RWPE2 (cell line): ENCODE measurements at places on chromosomes 16 and 17.
A peak's percentile ranks its signal among the peaks of the same experiment; 100 is the strongest.

DNA sequence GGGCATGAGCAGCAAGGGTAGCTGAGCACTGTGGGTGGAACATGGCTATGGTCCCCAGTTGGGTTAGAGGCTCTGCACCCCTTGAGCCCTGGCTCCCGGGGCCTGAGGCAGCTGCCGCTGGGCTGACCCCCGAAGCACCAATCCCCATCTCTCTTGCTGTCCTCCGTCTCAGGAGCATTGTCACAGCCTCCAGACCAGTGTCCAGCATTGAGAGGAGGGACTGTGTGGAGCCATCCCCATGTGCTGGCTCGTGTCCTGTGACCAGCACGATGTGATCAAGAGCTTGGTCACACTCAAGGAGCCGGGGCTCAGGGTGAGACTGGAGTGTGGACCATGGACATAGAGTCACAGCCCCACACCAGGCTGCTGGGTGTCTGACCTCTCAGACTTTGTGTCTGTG, 2.9 kb downstream of the SMTNL2 start:
- H3K27ac ChIP-seq = no peak overlapping the region
- H3K27me3 ChIP-seq = peaks cover 51% of the 10 kb centered on the region
- no peaks in the 10 kb centered on the region for H3K36me3 ChIP-seq
- DNase-seq = no peak

DNA sequence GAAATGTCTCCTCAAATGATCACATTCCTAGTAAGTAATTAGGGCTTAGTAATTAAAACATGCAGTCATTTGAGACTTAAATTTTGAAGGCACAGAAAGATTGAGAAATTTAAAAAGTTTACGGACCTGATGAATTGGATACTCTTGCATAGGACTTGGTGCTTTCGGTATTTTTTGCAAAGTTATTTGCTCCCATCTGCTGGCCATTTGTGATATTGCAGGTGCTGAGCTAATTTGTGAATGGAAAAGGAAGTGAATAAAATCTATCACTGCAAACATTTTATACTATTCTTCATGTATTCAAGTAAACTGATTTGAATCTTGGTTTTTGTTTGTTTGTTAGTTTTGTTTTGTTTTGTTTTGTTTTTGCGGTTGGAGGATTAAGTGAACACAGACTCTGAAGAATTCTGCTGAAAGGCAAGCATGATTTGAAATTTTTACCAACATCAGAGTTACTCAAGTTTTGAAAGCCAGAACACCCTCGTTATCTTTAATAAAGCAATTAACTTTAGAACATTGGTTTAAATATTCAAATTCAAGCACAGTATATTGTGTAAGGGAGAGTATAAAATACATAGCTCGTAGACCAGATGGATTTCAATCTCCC, 689.5 kb upstream of the RBFOX1 start:
- no peak for DNase-seq
- H3K4me3 ChIP-seq = no peak overlapping the region
- H3K27me3 ChIP-seq = no peaks in the 10 kb centered on the region
- H3K27ac ChIP-seq = no peak overlapping the region
- no peaks in the 10 kb centered on the region for H3K4me1 ChIP-seq

DNA sequence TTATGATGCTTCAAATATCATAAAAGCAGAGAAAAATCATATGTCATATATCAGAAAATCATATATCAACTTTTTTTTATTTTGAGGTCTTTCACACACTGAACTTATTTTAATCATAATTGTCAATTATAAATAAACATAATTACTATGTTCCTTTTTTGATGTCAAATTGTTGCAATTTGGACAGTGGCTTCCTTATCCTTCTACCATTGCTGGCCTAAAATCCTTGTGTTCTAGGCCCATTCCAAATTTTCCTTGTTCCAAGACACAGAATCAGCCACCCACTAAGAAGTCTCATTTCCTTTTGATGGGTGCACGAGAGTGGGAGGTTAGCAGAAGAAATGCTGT, 28.9 kb downstream of the G6PC1 start:
- no peaks in the 10 kb centered on the region for H3K4me1 ChIP-seq

DNA sequence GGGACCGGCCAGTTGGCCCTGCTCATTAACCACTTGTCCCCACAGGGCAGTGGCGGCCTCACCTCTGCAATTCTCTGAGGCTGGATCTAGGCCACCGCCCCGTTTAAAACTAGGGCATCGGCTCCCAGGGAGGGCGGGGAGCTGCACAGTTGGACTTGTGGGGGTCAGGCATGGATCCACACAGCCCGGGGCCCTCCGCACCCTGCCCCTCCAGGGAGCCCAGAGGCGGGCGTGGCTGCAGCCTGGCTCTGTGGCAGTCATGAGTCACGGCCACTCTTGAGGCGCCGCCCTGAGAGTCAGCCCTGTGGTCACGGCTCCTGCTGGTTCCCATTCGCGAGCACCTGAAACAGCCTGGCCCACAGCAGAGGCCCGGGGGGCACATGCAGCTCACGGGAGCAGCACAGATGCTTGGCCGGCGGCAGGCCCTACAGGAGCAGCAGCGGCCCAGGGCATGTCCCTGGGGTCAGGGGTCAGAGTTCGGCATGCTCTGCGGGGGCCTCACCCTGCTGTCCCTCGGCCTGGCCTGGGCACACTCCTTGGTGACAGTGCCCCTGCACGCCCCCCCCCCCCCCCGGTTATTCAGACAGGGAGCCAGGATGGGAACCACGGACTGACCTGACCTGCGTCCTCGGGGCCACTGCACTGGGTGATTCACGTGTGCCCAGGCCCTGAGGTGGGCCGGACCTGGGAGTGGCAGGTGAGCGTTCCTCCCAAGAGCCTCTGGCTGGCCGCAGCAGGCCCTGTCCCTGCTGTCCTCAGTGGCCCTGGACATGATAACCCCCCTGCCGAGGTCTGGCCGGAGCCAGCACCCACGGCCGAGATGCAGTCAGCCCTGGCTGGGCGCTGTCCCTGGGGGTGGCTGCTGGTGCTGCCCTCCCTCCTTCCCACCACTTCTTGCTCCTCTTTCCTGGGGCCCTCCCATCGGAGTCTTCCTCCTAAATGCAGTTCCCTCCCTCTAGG, 8.2 kb downstream of the CAPN15 start:
- H3K27ac ChIP-seq = peak overlapping the region; percentile 2
- H3K27me3 ChIP-seq = no peaks in the 10 kb centered on the region
- H3K36me3 ChIP-seq = peaks cover 24% of the 10 kb centered on the region
- no peak for DNase-seq
- peaks cover 8% of the 10 kb centered on the region for H3K4me1 ChIP-seq

- DNase-seq = no peak
- H3K4me1 ChIP-seq = no peaks in the 10 kb centered on the region
- H3K4me3 ChIP-seq = no peak overlapping the region
- no peaks in the 10 kb centered on the region for H3K36me3 ChIP-seq
- no peak overlapping the region for H3K27ac ChIP-seq
- no peaks in the 10 kb centered on the region for H3K27me3 ChIP-seq
Measured at GRCh38 chr16:17252064-17252463, 218.7 kb downstream of the XYLT1 start.

GRCh38 chr16:54424043-54424451, 137.5 kb upstream of the IRX3 start:
- no peaks in the 10 kb centered on the region for H3K27me3 ChIP-seq
- H3K4me3 ChIP-seq = no peak overlapping the region
- no peak for DNase-seq
- no peaks in the 10 kb centered on the region for H3K36me3 ChIP-seq

GRCh38 chr17:40658396-40658795, 6.6 kb downstream of the KRT222 start:
- DNase-seq = no peak
- no peak overlapping the region for H3K27ac ChIP-seq
- H3K4me1 ChIP-seq = no peaks in the 10 kb centered on the region
- no peaks in the 10 kb centered on the region for H3K36me3 ChIP-seq
- H3K4me3 ChIP-seq = no peak overlapping the region
- peaks cover 3% of the 10 kb centered on the region for H3K27me3 ChIP-seq

- no peaks in the 10 kb centered on the region for H3K27me3 ChIP-seq
- H3K4me1 ChIP-seq = peaks cover 8% of the 10 kb centered on the region
- H3K27ac ChIP-seq = no peak overlapping the region
- no peak overlapping the region for H3K4me3 ChIP-seq
Measured at GRCh38 chr16:66677179-66677578, 19.4 kb downstream of the CMTM4 start.

GRCh38 chr17:72566671-72567484, 446.1 kb downstream of the SOX9 start:
- H3K4me1 ChIP-seq = peaks cover 4% of the 10 kb centered on the region
- no peak overlapping the region for H3K4me3 ChIP-seq
- no peak for DNase-seq
- no peak overlapping the region for H3K27ac ChIP-seq
- H3K27me3 ChIP-seq = no peaks in the 10 kb centered on the region
- H3K36me3 ChIP-seq = no peaks in the 10 kb centered on the region

DNA sequence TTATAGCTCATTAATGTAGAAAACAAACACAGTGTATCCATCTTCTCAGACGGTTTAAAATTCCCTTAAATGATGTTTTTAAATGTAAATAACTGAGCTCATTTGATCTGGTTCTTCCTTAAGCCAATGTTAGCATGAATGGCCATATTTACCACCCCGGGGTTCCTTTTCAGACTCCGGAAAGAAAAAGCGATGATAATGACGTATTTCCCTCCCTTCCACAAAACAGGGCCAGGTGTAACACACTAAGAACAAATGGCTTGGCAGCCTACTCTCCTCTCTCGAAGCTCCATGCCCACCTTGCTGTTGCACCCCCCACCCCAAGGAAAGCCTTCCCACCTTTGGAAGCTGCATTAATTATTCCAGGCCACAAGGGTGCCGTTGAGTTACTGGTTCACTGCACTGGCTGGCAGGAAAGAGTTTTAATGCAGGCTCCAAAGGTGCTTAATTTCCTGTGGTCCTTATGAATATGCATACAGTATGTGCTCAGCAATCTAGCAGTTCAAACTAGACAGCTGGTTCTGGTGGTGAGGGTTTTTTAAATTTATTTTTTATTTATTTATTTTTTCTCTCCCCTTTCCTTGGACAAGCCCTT, 378.9 kb downstream of the WWOX start:
- no peaks in the 10 kb centered on the region for H3K4me1 ChIP-seq
- H3K27ac ChIP-seq = no peak overlapping the region
- no peak for DNase-seq
- no peak overlapping the region for H3K4me3 ChIP-seq
- H3K36me3 ChIP-seq = no peaks in the 10 kb centered on the region

GRCh38 chr16:81821436-81822128, 42.5 kb downstream of the PLCG2 start:
- H3K4me1 ChIP-seq = no peaks in the 10 kb centered on the region
- no peaks in the 10 kb centered on the region for H3K36me3 ChIP-seq
- no peak for DNase-seq
- no peaks in the 10 kb centered on the region for H3K27me3 ChIP-seq
- H3K4me3 ChIP-seq = no peak overlapping the region

GRCh38 chr17:15966879-15967248, 21.9 kb downstream of the ADORA2B start:
- H3K4me1 ChIP-seq = peaks cover 45% of the 10 kb centered on the region
- DNase-seq = no peak
- H3K27ac ChIP-seq = peak overlapping the region; percentile 89
- no peaks in the 10 kb centered on the region for H3K27me3 ChIP-seq
- no peak overlapping the region for H3K4me3 ChIP-seq
- H3K36me3 ChIP-seq = peaks cover 12% of the 10 kb centered on the region

DNA sequence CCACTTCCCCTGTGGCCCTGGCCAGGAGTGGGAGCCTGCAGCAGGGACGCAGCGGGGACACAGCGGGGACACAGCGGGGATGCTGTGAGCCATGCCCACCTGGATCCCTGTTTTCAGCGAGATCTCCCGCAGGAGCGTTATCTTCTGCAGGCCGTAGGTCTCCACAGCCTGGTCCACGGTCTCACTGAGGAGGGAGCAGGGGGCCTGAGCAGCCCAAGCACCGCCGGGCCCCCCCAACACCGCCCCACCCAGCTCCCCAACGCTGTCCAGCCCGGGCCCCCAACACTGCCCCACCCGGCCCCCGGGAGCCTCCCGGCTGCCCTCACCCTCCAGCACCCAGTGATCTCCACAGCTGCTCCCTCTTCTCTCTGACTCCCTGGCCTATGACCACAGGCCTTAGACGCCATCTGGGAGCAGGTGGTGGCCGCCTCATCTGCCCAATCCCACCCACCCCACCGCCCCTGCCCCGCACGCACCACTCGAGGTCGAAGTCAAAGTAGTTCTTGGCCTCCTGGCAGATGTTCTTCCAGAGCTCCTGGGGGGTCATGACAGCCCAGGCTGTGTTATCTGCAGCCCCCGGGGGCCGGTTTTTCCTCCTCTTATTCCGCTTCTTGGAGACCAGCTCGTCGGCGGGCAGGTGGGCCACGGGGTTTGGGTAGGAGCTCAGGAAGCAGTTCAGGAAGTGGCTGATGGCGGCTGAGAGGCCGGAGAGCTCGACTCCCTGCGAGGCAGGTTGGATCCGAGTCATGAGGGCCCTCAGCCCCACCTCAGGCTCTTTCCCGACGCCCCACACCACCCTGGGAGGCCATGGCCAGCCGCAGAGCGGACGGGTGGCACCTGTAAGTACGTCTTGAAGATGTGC, 17.0 kb downstream of the CLUH start:
- peaks cover 71% of the 10 kb centered on the region for H3K36me3 ChIP-seq
- H3K27ac ChIP-seq = no peak overlapping the region
- H3K4me3 ChIP-seq = no peak overlapping the region
- DNase-seq = peak; percentile 39
- H3K27me3 ChIP-seq = no peaks in the 10 kb centered on the region
- no peaks in the 10 kb centered on the region for H3K4me1 ChIP-seq

GRCh38 chr16:20241321-20241720, 86.0 kb downstream of the GP2 start:
- no peak for DNase-seq
- no peaks in the 10 kb centered on the region for H3K4me1 ChIP-seq
- no peak overlapping the region for H3K4me3 ChIP-seq
- peaks cover 7% of the 10 kb centered on the region for H3K27me3 ChIP-seq

DNA sequence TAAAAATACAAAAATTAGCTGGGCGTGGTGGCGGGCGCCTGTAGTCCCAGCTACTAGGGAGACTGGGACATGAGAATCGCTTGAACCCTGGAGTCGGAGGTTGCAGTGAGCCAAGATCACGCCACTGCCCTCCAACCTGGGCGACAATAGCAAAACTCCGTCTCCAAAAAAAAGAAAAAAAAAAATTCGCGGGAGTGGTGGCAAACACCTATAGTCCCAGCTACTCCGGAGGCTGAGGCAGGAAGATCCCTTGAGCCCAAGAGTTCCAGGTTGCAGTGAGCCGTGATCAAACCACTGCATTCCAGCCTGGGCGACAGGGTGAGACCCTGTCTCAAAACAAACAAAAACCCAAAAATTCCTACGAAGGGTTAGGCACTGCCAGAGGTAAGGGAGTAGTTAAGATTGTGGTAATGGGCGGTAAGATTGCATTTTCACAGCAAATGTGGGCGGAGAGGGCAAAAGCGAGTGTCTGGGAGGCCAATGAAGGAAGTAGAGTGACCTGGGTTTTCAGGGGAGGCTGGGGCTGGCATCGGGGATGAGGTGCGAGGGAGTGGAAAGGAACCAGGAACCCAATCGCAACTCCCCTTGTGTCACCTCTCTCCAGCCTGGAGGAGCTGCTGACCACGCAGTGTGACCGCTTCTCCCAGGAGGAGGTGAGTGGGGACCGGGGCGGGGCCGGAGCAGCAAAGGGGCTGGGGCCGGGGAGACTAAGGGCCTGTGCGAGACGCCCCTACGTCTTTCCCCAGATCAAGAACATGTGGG, 2.6 kb downstream of the MYL11 start:
- peaks cover 4% of the 10 kb centered on the region for H3K4me1 ChIP-seq
- peak overlapping the region; percentile 91 for H3K27ac ChIP-seq
- H3K36me3 ChIP-seq = no peaks in the 10 kb centered on the region
- DNase-seq = no peak

GRCh38 chr17:81390029-81390872, 5.0 kb upstream of the BAHCC1 start:
- H3K27me3 ChIP-seq = no peaks in the 10 kb centered on the region
- no peak for DNase-seq
- peaks cover 12% of the 10 kb centered on the region for H3K4me1 ChIP-seq
- no peak overlapping the region for H3K4me3 ChIP-seq
- H3K27ac ChIP-seq = no peak overlapping the region
